ENCODE measurements at places on chromosomes 1 and 21.

DNA sequence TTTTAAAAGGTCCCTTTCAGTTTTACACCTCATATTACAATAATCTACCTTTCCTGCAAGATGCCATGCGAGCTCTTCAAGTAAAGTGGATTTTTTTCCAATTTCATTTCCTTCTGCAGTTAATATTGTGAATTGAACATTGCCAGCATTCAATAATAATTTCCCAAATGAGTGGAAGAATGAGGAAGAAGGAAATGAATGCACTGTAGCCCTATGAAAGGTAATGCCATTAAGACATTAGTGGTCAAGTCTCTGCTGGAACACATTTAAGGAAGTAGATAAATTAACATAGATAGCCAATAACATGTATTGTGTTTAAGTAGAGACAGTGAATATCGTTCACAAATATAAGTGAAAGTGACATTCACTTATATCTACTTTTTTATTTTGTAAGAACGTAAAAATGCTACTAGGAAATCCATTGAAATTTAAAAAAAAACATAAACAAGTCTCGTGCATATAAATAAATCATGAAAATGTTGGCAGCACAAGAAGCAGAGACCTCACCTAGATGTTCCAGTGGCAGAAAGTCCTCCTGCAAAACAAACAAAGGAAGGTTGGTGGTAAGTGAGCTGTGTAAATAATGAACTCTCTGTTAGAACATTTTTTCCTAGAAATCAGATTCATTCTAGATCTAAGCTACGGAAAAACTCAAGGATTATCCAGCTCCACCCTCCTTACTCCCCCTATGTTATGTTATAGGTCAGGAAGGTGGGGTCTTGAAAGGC is 17.7 kb downstream of the FCRL3 start:
- DNase-seq: no peak

GRCh38 chr1:56803561-56804156 is 15.5 kb downstream of the FYB2 start:
- no peak for DNase-seq

- peak; percentile 67 for DNase-seq
Observed at GRCh38 chr1:211327346-211327921, 801 bp downstream of the TRAF5 start.

DNA sequence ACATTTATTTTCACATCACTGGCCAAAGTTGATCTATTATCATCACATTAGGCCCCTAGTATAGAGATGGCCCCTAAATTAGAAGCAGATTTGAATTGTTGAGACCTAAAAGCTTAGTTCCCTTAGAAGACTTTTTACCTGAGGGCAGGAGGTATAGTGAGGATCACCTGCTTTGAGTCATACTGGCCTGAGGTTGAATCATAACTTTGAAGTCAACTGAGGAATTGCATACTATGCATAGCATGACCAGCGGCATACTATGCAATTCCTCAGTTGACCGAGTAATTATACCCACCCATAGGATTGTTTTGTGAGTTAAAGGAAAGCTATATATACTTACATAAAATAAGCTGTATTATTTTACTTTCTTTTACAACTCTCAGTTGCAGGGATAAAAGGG is 50.3 kb upstream of the DPH5 start:
- DNase-seq: no peak

DNA sequence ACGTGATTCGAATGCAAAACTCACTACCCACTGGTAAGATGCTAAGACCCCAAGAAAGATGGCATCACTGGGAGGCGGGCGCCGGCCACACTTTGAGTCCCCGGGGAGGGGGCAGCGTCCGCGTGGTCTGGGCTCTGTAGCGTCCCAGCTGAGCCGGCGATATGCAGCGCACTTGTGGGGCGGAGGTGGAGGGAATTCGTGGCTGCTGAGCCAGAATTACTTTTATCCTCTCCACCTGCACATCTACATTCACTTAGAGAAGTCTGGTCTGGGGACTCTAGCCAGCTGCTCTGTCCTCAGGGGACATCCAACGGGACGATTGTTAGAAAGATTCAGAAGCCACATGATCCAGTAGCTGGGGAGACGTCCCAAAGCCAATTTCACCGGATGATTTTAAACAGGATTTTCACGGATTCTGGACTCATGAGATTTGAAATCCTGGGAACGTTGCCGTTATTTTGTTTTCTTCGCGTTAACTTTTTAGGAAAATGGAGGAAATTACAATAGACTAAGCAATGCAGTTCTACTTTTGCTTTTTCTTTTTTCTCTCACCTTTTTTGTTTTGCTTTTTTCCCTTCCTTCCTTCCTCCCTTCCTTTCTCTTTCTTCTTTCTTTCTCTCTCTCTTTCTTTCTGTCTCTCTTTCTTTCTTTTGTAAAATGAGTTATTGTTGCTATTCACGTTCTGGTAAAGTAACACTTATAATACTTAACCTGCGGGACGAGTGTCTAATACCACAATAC is 1.3 kb downstream of the JAM2 start:
- DNase-seq: peak; percentile 50

- no peak for DNase-seq
Observed at GRCh38 chr21:14753466-14754258, 207.5 kb upstream of the SAMSN1 start.

- DNase-seq: no peak
Observed at GRCh38 chr1:198082576-198082975, 74.2 kb upstream of the NEK7 start.

- DNase-seq: no peak
Observed at GRCh38 chr1:156342166-156342955, 4.0 kb downstream of the TSACC start.

DNA sequence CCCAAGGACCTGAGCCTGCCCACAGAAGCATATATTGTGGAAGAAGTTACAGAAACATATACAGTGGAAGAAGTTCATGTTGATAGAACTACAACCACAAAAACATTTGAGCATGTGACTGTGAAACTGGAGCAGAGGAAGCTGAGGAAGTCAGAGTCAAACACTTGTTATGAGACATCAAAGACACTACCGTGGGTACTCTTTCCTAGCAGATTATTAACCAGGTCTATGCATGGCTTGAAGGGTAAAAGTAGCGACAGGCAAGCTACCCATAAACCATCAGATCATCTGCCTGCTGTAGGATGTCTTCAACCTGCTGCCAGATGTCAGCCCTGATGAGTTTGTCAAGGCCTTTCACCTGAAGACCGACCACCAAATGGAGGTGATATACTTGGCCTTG is 35.8 kb downstream of the IVNS1ABP start:
- DNase-seq: no peak

GRCh38 chr21:43707462-43707861 is 11.5 kb upstream of the PDXK start:
- DNase-seq: no peak

GRCh38 chr1:217526636-217527035 is 104.3 kb downstream of the GPATCH2 start:
- DNase-seq: no peak

DNA sequence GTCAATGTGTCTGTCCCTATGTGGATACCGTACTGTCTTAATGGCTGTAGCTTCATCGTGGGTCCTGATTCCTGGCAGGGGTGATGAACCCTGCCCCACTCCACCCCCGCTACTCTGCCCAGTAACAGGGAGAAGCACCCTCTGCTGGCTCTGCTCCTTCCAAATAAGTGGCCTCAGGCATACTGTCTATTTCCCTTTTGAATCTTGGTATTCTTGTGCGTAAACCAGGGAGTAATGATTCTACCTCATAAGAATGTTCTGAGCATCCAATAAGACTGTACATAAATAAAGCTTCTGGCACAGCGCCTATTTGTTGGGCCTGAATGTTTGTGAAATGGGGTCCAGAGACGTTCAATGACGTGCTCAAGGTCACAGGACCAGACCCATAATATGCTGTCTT is 35.2 kb upstream of the CTPS1 start:
- no peak for DNase-seq

DNA sequence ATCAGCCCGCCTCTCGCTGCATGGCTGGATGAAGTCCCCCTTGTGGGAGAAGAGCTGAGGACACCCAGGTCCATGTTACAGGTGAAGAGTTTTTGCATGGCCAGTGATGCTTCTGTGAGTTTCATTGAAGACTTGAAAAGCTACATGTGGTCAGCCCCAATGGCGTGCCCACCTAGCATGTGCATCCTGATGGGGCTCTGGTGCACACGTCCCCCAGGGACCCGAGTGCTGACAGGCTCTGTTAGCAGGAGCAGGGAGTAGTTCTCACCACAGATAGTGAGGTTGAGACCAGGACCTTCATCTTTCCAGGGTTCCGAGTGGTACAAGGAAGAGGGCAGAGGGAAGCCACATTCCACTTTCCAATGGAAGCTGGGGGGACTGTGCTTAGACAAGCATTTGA is 184.8 kb upstream of the C1orf174 start:
- DNase-seq: no peak

DNA sequence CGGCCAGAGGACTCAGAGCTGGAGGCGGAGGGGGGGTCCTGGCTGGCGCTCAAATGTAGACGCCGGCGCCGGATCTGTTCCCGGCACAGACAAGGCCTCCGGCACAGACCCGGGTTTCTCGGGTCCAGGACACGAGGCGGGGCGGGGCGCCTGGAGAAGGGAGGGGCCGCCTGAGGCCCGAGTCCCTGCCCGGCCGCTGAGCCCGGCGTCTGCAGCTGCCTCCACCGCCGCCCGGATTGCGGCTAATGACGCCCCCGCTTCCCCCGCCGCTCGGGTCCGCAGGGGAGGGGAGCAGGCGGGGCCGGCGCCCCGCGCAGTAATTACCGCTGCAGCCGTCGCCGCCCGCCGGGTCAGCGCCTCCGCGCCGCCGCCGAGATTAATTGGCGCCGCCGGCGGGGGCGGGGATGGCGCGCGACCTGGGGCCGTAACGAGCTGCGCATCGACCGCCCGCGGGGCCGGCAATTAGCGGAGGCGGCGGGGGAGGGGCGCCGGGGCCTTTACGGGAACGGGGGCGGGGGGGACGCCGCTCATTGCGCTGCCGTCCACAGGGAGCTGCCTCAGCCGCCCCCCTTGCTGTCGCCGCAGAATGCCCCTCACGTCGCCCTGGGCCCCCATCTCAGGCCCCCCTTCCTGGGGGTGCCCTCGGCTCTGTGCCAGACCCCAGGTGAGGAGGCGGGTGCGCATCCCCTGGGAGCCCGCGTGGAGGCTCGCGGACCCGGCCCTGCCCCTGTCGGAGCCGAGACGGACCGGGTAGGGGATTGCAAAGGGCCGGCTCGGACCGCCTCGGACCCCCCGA is 17.3 kb downstream of the NOC2L start:
- peak; percentile 84 for DNase-seq

DNA sequence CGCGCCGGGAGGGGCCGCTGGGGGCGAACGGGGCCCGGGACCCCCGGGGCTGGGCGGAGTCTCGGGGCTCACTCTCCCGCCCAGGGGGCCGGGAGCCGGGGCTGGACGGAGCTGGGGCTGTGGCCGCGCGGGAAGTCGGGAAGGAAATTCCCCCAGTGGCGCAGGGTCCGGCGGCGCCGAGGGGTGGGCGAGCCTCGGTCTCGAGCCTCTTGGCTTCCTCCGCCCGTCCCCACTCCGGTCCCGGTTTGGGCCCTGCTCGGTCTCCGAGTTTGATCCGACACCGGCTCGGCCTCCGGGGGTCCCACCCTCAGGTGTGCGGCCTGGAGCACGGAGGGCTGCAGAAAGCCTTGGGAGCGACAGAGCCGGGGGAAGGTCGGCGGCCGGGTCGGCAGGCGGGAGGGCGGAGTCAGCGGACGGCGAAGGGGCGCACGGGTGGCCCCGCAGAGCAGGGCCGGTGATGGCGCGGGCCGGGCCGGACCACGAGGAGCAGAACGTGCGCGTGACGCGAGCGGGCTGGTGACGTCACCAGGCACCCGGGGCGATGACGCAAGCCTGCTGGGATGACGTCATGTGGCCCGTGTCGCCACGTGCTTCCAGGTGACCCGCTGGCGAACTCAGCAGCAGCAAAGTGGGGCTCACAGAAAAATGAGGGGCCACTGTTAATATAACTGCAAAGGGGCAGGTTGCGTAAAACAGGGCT is 610 bp upstream of the HES4 start:
- peak; percentile 91 for DNase-seq

- no peak for DNase-seq
Observed at GRCh38 chr1:246297279-246298265, 209.5 kb downstream of the SMYD3 start.

DNA sequence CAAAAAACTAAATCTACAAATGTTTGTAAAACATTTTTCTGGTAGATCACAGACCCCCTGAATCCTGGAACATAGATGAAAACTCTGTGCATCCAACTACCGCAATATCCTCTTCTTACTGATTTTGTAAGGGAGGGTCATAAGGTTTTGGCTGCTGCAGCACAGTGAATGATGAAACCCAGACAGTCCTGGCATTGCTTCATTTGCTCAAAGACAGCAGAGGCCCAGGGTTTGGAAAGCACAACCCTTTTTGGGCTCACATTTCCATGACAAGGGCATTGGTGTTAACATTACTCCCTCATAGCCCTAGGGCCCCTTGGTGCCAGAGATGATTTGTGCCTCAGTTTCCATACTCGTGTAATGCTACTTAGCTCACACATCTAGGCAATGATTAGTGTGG is 51.2 kb downstream of the PLXNA2 start:
- DNase-seq: no peak

DNA sequence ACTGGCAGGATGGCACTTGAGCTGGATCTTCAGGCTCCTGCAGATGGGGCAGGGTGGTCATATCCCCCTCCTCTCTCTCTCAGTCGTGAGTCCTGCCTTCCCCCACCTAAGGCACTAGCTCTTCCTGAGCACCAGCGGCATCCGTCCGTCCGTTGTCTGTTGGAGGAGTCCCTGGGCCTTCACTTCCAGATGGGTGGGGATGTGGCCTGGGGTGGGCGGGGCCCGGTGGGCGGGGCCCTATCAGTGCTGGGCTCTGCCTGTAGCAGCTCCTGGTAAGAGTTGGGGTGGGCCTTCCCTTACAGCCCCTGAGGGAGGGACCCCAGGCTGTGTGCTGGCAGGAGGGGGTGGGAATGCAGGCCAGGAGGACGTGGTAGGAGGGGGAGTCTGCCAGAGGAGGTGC is 10.3 kb downstream of the LDLRAD2 start:
- DNase-seq: no peak

DNA sequence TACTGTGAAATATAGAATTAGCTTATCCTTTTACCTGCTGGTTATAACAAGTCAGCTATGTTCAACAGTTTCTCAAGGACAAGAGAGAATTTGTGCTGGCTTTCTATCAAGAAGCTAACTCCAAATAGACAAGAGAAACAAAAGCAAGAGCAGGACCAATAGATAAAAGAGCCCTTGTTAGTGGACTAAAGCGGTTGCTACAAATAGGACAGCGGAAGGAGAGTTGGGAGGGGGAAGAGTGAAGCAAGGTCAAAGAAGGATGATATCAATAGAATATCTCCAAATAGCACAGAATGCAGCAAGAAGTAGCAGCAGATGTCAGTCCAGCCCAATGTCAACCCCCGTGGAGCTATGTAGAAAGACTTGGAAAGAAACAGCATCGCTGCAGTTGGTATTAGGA is 53.0 kb upstream of the AKT3 start:
- no peak for DNase-seq

Measured in GM13977 (cell line).